D721Med (cell line): ENCODE measurements at places on chromosomes 11 and 22.

- no peak for DNase-seq
These were observed 32.4 kb upstream of the MSANTD2 start for GRCh38 chr11:124832571-124832970.

- no peak for DNase-seq
These were observed at the start of gene RASGRP2 for GRCh38 chr11:64743591-64744543. RASGRP2 (minus strand) TSS chr11:64744142; CDS start chr11:64742866, 1,276 bp downstream.

DNA sequence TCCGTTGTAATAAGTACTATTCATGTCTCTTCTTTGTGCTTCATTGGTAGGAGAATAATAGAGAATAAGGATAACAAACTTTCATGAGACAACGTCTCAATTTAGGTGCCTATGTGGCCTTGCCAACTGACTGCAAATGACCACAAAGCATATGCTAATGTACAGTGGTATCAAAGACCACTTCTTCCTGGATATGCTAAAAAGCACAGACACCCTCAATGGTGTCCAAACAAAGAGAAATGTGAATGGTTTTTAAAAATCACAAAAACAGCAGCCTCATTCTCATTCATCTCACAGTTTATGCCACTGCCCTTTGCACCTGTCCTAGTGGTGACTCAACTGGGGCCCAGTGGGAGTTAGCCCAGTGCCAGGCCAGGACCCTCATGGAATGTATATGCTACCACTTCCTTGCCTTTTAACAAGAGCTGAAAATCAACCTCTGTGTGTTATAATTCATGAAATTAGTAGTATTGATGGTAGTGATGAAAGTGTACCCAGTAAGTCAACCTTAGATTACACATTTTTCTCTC, 65.2 kb upstream of the MTMR2 start:
- DNase-seq = no peak

DNA sequence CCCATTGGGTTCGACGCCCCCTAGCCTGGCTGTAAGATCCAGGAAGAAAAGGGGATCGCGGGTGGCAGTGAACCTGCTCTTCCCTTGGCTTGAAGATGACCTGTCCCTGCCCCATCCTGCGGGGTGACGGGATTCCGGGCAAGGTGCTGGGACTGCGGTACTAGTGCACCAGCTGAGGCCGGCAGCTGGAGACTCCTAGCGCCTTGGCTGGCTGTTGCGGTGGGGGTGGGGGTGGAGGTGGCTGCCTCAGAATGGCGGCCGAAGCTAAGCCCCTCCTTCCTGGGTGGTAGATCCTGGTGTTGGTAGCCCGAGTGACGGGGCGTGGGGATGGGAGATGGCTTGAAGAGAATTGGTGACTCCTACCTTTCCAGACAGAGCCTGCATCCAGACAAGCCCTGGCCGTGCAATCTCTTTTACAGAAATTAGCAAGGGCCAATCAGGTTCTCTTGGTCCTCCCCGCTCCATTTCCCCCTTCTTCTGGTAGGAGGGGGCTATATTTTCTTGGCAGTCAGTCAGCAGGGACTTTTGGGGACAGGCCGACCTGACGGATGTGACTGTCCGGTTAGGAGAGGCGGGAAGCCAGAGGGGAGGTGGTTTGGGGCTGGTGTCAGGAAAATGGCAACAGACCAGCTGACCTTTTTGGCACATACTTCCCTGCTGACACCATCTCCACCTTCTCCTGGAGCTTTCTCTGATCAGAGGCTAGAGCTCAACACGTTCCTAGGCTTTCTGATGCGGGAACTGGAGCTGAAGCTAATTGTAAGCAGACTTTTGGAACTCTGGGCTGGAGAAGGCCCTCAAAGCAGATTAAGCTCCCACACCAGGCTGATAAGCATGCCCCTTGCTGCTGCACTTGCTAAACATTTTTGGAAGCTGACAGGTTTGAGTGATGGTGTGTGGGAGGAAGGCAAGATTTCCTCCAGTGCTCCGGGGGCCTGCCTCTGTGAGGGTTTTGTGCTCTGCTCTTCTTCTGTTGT, 2.0 kb downstream of the NAV2 start:
- no peak for DNase-seq

DNA sequence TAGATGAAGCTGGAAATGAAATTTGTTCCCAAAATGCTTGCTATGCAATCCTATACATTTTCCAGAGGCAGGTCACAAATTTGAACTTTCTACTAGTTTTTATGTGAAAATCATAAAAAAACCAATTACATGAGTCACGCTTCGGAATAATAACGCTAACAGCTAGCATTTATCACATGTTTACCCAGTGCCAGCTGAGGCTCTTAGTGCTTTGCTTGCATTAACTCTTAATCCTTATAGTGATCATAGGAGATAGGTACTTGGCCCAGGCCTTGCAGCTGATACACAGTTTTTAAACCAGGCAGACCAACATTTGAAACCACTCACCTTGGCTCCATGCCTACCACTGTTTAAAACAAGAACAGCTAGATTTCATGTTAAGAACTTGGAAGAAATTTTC, 131.8 kb upstream of the RAG2 start:
- no peak for DNase-seq

- DNase-seq = no peak
These were observed 19.7 kb downstream of the ZNRF3 start for GRCh38 chr22:28903080-28903479.

GRCh38 chr22:46065691-46066454, 84.5 kb upstream of the PPARA start:
- DNase-seq = no peak

GRCh38 chr22:29937940-29938693, 55.1 kb downstream of the MTMR3 start:
- no peak for DNase-seq

- DNase-seq = no peak
These were observed 30.0 kb downstream of the PRDM10 start for GRCh38 chr11:129972611-129973010.

DNA sequence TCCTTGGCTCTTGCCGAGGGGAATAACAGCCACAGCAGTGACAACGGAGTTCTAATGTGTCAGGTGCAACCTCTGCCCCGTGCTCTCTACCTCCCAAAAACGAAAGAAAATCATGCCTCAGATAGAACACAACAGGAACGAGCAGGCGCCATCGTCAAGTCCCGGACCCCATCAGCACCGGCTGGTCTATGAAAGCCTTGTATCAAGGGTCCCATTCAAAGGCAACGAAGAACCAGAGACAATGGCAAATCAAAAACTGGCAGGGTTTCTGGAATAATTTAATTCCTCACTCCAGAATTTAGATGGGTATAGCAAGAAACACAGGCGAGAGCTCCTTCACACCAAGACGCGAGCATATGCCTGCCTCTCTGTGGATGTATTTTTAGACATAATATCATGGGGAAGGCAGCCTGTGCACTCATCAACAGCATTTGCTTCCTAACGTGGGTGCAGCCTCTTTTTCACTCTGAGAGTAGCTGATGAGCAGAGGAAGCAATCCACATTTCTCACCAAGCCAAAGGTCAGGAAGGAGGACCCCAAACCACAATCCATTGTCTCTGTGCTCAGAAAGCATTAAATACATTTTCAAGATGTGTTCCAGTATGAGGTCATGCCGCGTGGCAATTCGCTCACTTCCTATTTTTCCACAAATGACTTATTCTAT, 193.4 kb upstream of the BLID start:
- no peak for DNase-seq

DNA sequence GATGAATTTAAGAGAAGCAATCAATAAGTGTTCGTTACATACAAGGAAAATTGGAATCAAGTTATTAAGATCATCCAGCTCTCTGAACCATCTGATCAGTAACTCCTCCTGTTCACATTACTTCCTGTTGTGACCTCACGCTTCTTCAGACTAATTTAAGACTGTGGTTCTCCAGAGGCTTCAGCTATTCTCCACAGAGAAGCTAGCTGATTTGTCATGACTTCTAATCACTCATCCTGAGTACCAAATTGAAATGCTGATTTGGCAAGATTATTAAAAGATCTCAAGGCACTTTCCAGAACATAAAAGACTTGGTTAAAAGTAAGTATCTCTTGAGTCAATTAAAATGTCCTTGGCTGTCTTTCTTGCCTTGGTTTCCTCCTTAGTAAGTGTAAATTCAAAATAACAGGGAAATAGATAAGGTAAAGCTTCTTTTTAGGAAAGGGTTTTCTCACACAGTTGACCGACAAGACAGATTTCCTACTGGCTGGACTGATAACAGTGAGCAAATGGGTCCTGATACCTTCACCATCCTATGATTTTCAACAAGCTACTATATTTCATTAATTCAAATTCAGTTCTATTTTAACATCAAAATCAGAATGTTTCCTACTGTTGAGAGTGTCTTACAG, 38.5 kb downstream of the GAB2 start:
- DNase-seq = no peak

DNA sequence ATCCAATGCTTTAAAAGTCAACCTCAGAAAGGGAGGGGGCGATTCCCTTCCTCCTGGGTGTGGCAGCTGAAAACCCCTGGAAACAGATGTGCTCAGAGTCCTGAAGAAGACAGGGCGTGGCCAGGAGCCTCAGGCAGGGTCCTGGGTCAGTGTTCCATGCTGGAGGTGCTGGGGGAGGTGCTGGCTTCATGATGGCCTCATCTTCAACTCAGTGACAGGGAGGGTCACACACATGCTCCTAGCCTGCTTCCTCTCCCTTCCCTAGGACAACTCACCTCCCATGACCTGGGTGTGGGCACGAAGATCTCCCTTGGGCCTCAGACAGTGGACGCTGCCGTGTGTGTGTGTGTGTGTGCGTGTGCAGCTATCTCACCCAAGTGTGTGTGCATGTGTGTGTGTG, 245.6 kb upstream of the B3GAT1 start:
- DNase-seq = no peak

DNA sequence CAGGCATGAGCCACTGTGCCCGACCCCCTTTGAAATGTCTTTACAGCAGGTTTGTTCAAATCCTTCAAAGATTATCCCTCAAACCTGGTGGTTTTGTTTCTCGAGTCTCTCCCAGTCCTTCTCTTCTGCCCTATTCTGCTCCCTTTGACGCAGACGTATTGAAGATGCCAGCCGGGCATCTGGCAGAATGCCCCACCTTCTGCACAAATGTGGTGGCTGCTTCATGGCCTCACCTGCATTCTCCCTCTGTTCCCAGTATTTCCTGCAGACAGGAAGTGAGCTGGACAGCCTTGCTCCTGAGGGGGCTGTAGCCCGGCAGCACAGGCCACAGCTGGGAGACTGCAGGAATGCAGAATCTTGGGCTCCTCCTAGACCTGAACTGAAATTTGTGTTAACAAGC, 4.8 kb upstream of the NAP1L4 start:
- no peak for DNase-seq

DNA sequence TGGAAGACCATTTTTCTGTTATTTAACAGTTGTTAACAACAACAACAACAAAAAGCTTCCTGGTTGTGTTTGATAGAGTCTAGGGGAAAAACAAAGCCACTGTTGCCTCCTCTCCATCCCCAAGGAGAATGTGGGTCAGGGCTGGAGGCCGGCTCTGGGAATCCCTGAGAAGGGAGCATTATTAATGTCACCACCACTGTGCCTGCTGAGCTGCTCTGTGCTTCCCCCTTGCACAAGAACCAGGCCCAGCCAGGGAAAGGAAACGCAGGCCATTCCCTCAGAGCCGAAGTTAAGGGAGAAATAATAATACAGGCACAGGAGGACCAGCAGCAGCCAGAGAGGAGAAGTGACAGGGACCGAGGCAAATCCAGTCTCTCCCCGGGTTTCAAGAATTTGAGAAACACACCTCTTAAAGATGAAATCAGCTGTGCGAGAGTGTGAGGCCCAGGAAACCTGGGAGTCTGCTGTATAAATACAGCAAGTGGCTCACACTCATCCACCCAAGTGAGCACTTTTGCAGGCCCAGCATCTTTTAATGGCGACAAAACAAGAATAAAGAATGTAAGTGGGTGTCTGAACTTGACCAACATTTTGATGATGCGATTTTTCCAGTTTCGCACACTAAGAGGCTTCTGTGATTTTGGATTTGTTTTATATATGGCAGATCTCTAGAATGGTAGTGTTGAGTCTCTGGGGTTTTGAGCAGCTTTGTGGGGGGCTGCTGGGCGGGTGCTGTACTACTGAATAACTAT, 539.2 kb downstream of the NTM start:
- no peak for DNase-seq

- DNase-seq = no peak
These were observed 30.4 kb downstream of the BSX start for GRCh38 chr11:122951211-122951610.

DNA sequence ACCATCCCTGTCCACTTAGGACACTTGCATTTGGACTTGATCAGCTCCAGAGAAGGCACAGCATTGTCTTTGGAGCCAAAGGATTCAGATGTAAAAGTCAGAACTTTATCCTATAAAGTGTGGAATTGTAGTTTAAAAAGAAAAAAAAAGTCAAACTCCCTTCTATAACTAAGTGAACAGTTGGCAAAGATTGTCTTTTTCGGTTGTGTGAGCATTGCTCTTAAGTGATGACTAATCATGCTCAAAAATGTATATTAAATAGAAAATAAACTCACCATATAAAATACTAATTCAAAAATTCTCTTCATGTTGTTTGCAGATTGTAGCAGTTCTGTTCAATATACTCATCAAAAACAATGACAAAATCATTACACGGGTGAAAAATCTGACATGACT, 93.8 kb downstream of the ETS1 start:
- DNase-seq = no peak

- no peak for DNase-seq
These were observed 881.2 kb downstream of the OPCML start for GRCh38 chr11:132650969-132651720.

- DNase-seq = no peak
These were observed 31.0 kb downstream of the TMPRSS5 start for GRCh38 chr11:113675003-113675561.

- DNase-seq = no peak
These were observed 13.9 kb upstream of the TH start for GRCh38 chr11:2185324-2186085.

GRCh38 chr11:45180179-45180847, 33.9 kb downstream of the PRDM11 start:
- DNase-seq = peak; percentile 62

DNA sequence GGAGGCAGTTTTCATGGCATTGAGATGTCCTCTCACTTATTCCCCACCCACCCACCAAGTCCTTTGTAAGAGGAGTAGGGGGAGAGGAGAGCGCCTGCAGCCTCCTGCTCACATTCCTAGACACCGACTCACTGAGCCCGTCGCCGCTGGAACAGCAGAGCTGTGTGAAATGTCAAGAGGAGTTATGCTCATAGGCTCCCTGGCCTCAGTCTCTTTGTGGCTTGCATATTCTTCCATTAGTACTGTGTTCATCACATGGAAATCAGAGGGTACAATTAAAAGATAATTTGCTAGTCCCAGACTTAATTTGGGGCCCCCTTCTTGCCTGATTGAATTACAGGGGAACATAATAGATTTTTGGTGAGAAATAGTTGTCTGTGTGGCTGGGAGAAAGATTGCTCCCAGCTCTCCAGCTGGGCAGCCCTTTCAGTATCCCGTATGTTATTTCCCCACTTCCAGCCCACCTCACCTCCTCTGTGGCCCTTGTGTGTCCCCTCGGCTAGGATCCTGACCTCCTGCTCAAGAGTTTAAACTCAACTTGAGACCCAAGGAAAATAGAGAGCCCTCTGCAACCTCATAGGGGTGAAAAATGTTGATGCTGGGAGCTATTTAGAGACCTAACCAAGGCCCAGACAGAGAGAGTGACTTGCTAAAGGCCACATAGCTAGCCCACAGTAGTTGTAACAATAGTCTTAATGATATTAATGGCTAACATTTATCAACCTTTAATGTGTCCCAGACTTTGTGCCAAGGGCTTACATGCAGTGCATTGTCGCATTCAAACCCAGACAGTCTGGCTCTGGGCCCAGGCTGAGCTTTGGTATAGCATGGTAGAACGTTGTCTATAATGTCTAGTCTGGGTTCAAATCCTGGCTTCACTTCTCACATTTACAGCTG, 32.2 kb downstream of the LIMK2 start:
- DNase-seq = no peak
